ENCODE measurements at places on chromosomes 13 and 19.

DNA sequence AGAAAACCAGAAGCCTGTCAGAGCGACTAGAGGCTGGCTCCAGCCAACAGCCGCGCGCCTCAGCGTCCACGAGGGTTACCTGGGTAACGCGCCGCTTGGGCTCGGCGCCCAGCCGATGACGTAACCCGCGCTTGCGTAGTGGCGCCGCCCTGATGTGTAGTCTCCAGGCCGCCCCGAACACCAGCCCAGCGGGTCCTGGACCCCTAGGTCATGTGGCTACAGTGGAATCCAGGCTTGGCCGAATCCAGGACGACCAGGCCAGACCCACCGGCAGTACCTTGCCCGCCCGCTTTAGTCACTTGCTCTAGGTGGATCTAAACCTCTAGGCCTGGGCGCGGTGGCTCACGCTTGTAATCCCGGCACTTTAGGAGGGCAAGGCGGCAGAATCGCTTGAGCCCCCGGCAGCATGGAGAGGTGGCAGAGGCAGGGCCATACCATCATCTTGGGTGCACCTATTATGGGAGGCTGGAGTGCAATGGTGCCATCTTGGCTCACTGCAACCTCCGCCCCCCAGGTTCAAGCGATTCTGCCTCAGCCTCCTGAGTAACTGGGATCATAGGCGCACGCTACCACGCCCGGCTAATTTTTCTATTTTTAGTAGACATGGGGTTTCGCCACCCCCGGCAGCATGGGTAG is 7.2 kb upstream of the ZNF606 start:
- no peak for DNase-seq

DNA sequence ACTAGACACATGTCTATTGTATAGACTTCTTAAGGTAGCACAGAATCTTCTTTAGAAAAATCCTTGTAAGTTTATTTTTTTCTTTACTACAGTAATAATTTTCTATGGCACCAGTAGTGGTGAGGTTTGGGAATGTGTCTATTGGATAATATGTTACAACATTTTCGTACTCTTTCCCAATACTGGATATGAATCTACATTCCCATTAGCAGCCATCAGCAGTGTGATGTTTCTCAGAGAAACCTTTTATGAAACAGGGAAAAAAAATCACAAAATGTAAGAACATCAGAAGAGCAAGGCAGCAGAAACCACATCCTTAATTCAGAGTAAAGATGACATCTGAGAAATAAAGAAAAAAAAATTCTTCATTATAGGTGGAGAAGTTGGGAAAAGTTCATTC is 83.3 kb downstream of the POSTN start:
- no peak for DNase-seq

DNA sequence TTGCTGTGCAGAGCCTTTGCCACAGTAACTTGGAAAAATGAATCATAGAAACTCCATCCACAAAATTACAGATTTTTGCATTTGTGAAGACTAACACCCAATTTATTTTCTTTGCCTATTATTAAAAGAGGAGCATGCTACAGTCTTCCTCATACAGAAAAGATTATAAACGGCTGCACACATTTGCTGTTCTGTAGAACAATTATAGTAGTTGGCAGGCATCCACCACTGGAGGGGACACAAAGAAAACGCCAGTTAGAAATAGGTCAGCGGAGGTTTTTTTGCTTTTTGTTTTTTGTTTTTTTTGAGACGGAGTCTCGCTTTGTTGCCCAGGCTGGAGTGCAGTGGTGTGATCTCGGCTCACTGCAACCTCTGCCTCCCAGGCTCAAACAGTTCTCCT is 51.6 kb downstream of the SACS start:
- no peak for DNase-seq

DNA sequence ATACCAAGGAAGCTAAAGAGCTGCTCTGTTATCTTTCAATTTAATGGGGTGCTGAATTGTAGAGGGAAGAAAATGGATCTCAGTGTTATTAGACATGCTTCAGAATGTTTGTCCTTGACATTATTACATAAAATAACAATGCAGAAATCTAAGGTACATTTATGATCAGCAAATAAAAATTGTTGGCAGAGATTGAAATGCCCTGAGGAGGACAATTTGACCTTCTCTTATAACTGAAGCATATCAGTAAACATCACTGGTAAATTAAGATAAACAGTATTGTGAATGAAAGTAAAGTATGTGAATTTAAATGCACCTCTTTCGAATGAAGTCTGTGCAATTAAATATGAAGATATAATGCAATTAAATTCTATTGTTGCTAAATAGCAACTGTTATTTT is 1362.1 kb upstream of the ATXN8OS start:
- DNase-seq: peak; percentile 0

- peak; percentile 72 for DNase-seq
Observed at GRCh38 chr19:4456476-4456842, 1.1 kb downstream of the UBXN6 start.

GRCh38 chr13:35926859-35927530 is 204.2 kb downstream of the DCLK1 start:
- DNase-seq: no peak
